ENCODE measurements at places on chromosomes 4 and X. TPM values are rescaled to one million over a fixed set of nuclear protein-coding genes. Genes with fewer than 3 reads are reported as not detected.

DNA sequence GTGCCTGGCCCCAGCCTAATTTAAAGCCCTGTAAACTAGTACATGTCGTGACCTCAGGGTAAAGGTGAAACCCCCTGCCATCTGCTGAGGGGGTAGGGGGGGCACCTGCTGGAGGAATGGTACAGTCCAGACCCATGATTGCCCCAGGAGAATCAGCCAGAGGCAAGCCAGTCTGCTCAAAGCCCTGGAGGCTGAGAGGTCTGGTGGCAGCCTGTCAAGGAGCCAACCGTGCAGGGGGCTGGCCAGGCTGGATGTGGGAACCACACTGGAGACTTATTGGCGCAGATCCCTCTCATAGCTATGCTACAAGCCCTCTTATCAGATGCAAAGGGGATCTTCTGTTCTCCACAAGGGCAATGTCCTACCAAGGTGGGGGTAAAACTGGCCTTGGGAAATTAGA lies 31.4 kb upstream of the PJA1 start:
- DNase-seq, result no peak

- DNase-seq, result no peak
Measured at GRCh38 chr4:152696764-152697261, 17.0 kb upstream of the TMEM154 start.

GRCh38 chr4:76449833-76450232 lies 14.8 kb downstream of the SHROOM3 start:
- DNase-seq, result no peak

GRCh38 chrX:68273887-68274286 lies 159.4 kb downstream of the OPHN1 start:
- DNase-seq, result no peak

- DNase-seq, result no peak
Measured at GRCh38 chr4:121749225-121749624, 15.7 kb downstream of the SMIM43 start.

DNA sequence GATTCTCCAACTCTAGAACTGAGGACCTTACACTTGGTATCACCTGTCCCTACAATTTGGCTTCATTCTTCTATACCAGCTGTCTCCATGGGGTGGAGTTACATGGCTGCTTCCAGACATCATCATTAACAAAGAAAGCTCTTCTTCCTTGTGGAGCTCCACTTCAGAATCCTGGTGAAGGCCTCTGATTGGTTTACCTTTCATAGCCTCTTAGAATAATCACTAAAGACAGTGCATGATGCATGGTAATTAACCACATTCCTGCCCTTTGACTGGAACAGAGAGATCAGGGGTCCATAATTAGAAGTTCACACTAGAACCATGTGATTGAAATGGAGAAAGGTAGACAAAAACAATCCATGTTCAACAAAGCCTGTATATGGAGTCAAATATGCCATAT lies 112.6 kb upstream of the ZNF827 start:
- DNase-seq, result no peak

- DNase-seq, result no peak
Measured at GRCh38 chrX:10028283-10029104, 61.3 kb downstream of the CLDN34 start.

DNA sequence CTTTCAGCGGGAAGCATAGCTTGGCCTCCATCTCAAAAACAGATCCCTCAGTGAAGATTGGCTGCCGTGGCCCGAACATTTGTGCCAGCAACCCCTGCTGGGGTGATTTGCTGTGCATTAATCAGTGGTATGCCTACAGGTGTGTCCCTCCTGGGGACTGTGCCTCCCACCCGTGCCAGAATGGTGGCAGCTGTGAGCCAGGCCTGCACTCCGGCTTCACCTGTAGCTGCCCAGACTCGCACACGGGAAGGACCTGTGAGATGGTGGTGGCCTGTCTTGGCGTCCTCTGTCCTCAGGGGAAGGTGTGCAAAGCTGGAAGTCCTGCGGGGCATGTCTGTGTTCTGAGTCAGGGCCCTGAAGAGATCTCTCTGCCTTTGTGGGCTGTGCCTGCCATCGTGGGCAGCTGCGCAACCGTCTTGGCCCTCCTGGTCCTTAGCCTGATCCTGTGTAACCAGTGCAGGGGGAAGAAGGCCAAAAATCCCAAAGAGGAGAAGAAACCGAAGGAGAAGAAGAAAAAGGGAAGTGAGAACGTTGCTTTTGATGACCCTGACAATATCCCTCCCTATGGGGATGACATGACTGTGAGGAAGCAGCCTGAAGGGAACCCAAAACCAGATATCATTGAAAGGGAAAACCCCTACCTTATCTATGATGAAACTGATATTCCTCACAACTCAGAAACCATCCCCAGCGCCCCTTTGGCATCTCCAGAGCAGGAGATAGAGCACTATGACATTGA lies 175.4 kb downstream of the FAT4 start:
- no peak for DNase-seq

- DNase-seq, result no peak
Measured at GRCh38 chr4:186931519-186931918, 207.9 kb upstream of the FAT1 start.

DNA sequence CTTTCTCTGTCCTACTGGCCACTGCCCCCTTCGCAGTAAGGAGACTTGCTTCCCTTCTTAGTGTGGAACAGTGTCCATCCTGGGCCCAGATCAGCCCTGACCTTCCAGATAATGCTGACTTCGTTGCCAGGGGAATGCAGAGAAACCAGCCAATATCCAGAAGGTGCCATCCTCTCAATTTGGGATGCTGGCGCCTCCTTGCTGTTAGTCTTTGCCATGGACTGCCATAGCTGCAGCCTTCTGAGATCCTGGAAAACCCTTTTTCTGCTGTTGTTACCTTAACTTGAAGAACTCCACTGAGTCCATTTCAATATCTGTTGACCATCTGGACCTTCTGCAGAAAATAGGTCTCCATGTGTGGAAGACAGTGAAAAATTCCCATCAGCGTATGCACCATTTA lies 21.8 kb downstream of the RAI2 start:
- no peak for DNase-seq

DNA sequence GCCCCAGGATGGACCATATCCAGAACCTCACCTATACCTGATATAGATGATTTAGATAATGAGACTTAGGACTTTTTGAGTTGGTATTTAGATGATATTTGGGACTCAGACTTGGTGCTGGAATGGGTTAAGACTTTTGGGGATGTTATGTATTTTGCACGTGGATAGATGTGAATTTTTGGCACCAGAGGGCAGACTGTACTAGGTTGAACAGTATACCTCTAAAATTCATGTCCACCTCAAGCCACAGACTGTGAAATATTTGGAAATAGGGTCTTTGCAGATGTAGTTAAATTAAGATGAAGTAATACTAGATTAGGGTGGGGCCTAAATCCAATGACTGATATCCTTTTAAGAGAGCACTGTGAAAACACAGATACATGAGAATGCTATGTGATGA lies 15.6 kb downstream of the RBM41 start:
- DNase-seq, result no peak

DNA sequence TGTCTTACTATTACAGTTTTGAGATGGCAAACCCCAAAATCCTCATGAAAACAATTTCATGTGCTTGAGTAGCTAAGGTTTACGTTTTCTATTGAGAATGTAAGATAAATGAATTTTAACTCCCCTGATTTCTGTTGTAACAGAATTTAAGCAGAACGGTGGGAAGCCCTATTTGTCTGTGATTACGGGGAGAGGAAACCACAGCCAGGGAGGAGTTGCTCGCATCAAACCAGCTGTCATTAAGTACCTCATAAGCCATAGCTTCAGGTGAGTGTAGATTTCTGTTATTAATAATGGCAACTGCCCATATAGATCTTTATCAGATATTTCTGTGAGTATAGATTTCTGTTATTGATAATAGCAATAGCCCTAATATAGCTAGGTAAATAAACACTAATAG lies 44.2 kb upstream of the RHOH start:
- DNase-seq, result no peak

DNA sequence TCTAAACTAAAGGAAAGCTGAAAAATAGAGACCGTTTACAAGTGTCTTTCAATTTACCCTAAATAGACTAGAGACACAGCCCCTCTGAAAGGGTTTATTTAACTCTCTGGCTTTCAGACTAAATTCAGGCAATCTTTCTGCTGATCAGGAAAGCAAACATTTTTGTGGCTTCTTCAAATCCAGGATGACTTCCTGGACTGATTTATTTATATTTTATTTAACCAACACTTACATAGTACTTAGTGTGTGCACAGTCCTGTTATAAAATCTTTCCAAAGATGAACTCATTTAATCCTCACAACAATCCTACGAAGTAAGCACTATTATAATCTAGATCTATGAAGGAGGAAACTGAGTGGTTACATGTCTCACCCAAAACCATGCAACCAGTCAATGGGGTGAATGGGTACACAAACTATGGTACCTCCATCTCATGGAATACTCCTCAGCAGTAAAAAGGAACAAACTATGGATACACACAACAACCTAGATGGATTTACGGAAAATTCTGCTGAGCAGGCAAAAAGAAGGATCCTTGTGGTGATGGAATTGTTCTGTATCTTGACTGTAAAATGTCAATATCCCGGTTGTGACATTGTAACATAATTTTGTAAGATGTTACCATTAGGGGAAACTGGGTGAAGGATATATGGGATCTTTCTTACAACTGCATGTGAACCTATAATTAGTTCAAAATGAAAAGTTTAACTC lies 64.1 kb upstream of the MAMLD1 start:
- DNase-seq, result no peak

Gene PDGFRA
- polyA plus RNA-seq, result 132 TPM

Gene GPRASP3
- polyA plus RNA-seq, result 21.2 TPM

Gene DUSP21
- not detected for polyA plus RNA-seq

Gene CCDC110
- 3.3 TPM for polyA plus RNA-seq

Gene LNX1
- 19.4 TPM for polyA plus RNA-seq

All from left renal pelvis (tissue), 4 donors.